Right atrium auricular region (tissue), 2 donors: ENCODE measurements at places on chromosomes 4 and X. TPM values are rescaled to one million over a fixed set of nuclear protein-coding genes. Genes with fewer than 3 reads are reported as not detected.

The ZNF330 gene
- total RNA-seq = 58.0 TPM

DNA sequence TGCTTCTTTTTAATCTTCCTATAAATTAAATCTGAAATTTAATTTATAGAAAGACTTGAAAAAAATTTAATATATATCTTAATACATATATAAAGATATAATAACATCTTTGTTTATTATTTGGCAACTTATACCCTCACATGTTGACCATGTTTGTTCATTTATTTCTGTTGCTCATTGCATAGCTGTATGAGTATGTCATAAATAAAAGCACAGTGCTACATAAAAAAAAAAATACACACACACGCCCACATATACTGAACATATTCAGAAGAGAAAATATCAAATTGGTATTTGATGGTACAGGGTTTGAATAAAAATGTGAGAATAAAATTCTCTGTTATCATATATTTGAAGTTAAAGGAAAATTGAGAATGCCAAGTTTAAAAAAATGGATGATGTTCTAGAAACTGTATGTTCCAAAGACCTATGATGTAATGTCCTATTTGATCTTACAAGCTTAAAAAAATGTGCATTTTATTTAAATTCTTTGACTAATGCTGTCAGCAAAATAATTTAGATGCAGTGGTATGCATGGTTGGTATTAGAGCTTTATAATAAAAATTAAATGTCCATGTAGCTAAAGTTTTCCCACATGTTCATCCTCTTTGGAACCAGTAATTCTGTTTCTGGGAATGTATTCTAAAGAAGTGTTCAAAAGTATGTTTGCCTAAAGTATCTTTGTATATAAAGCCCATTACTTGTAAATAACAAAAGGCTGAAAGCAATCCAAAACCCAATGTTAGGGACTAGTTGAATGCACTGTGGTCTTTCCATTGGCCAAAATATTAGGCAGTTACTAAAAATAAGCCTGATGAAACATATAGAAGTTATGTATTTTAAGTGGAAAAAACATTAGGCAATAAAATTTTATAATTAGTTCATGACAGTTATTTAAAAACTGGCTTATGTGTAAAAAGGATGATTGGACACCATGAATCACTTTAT lies 12.9 kb downstream of the TMEM184C start:
- no peak for DNase-seq

The SSX2B gene
- not detected for total RNA-seq

DNA sequence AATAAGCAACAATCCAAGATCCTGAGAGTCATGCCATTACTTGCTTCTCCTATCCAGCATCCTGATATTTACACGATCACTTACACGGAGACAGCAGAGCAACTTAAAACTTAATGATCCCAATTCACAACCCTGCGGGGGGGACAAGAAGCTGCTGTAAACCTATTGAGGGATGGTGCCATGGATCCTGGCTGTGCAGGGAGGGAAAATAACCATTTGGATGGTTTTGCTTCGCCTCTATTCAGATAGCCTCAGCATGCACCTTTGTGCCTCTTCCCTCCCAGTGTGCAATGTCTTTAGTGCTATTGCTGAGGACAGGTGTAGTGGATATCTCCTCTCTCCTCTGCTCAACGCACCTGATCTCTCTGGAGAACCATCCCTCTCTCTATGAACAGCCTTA lies 89.7 kb upstream of the PPARGC1A start:
- no peak for DNase-seq

DNA sequence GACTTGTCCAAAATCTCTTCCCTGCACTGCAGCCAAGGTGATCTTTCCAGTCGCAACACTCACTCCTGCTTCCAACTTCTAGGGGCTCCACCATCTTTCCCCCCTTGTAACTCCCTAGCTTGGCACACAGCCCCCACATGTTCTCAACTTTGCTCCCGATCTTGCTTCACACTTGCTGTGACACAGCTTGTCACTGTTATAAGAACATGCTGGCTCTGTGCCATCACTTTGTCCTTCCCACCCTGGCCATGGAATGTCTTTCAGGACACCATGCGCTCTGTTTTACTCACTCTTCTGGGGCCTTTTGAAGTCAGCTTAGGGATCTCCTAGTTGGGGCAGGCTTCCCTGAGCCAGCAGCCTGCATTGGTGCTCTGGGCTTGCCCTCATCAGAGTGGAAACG lies 2.5 kb downstream of the NSDHL start:
- DNase-seq = no peak

GRCh38 chr4:159767406-159767805 lies 664.5 kb downstream of the RAPGEF2 start:
- no peak for DNase-seq

The SLIT2 gene
- 6.7 TPM for total RNA-seq

The RPL9 gene
- total RNA-seq = 2,057 TPM

DNA sequence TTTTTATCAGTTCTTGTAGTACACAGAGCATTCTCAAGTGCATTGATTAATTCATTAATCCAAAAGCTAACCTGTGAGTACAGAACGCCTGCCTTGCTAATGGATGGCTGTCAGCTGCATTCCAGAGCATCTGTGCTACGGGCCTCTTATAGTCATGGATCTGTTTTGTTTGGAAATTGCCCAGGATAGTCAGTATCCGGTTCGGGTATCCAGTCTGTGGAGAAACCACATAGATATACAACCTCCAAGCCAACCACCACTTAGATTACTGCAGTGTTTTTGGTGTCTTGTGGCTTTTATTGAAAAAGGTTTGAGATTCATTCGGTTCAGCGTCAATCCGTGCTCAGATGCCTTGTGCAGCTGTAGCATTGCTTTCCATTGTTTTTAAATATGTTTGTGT lies 4.0 kb downstream of the LAP3 start:
- DNase-seq = no peak

The LRIT3 gene
- not detected for total RNA-seq

The GJB1 gene
- total RNA-seq = not detected

DNA sequence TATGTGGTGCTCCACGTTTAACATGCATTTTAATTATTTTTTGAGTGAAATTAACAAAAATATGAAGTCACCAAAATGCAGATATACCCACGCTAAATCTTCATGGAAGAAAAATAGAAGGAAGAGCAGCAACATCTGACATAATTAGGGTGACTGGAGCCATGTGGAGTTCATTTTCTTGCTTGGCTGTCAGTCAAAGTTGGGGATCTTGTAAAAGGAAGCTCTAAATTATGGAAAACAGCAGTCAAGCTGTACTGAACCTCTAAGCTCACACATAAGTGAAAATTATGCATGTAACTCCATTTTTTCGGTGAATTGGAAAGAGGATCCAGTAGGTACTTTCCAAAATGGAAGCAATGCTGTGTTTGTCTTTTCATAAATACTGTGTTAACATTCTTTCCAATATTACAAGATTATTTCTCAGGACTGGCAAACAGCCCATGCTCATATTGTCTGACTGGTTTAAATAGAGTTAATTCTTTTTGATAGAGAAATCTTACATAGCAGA lies 9.7 kb upstream of the PDGFC start:
- no peak for DNase-seq

The PPEF2 gene
- total RNA-seq = not detected

GRCh38 chr4:55947254-55947882 lies 1.4 kb upstream of the CEP135 start:
- DNase-seq = no peak
